GM12864 (cell line): ENCODE measurements at places on chromosomes 2 and 18.

- DNase-seq = no peak
Measured at GRCh38 chr2:207229161-207229560, 63.4 kb upstream of the KLF7 start.

DNA sequence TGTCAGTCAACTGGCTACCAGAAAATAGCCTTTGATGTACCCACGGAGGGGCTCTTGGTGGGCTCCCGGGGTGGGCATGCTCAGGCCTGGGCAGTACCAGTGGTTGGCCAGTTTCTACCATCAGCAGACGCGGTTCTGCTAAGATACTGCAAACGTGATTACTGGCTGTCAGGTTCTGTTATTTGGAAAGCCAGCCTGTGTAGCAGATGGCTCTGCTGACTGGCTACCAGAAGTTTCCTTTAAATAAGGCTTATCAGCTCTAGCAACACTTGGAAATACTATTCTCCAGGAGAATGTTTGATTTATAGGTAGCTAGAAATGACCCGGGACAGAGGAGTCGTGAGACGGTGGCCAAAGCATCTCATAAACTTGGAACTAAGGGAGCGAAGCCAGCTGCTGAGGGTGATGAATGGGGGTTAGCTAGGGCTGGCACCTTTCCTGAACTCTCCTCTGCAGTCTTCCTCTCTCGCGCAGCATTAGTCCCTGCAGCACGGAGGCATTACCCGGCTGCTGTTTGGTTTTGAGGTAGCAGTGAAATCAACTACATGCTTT, 171.9 kb downstream of the AGAP1 start:
- no peak for DNase-seq

DNA sequence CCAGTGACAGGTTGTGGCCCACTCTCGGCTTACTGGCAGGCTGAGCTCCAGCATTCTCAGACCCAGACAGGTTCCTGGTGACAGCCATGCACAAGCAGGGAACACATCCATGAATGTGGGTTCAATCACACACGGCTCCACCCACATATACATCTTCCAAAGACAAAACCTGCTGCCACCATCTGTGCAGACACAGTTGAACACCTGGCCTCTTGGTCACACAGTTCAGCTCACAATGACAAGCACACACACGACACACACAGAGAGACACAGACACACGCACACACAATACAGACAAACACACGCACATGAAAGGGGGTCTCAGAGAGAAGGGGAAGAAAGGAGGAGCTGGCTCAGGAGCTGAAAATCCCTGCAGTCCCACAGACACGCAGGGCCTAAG, 32.1 kb upstream of the PTMA start:
- no peak for DNase-seq

GRCh38 chr2:205850132-205850531, 167.8 kb downstream of the NRP2 start:
- no peak for DNase-seq

DNA sequence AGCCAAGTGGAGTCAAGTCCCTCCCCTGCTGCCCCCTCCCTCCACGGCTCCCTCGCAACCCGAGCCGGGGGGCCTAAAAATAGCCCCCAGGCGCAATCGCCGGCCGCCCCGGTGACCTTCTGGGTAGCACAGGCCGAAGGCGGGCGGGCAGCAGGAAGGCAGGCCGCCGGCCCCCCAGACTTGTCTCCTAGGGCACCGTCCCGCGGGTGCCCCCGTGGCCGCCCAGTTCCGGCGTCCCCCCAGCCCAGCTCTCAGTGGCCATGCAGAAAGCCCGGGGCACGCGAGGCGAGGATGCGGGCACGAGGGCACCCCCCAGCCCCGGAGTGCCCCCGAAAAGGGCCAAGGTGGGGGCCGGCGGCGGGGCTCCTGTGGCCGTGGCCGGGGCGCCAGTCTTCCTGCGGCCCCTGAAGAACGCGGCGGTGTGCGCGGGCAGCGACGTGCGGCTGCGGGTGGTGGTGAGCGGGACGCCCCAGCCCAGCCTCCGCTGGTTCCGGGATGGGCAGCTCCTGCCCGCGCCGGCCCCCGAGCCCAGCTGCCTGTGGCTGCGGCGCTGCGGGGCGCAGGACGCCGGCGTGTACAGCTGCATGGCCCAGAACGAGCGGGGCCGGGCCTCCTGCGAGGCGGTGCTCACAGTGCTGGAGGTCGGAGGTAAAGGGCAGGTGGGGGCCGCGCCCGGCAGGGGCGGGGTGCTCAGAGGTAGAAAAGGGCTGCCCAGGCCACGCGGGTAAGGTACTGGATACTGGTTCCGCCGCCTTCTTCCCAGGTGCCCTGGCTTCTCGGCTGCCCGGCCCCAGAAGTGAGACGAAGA, at the start of gene SPEG:
SPEG (plus strand) TSS at position 126 of the 808 bp plus-strand sequence; CDS start at position 261, 135 bp downstream.
- DNase-seq = no peak

DNA sequence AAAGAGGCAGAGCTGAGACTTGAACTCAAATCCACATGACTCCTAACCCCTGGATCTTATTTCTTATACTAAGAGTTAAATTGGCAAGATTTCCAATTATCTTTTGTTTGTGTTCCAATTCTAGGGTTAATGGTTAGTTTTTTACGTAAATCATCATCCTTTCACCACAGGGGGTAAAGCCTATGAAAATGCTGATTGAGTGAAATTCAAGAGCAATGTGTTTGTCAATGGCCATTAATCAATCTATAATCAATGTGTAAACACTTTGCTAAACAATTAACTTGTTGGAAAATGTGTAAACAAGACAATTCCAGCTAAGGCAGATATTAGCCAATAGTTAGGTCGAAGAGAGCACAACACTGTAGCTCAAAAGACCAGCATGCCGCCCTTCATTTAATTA, 376.5 kb upstream of the ACVR2A start:
- no peak for DNase-seq

GRCh38 chr2:179741317-179741716, 120.1 kb downstream of the ZNF385B start:
- no peak for DNase-seq

DNA sequence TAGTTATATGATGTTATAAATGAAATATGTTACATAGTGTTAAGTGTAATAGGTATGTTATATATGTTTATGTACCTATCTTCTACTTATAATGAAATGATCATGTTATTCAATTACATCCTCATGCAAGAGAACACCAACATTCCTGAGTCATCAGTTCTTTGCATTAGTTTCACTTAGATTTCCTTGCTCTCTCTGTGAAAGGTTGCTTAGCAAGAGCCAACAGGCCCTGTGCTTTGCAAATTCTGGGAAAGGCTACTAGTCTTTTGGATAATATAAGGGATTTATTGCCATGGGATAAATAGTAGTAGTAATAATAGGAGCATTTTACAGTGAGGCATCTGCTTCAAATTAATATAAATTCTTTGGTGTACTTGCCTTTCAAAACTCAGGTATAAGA, 274.8 kb downstream of the SP3 start:
- no peak for DNase-seq
